ENCODE measurements at places on chromosomes 1 and 21.
A peak's percentile ranks its signal among the peaks of the same experiment; 100 is the strongest.

- no peak for DNase-seq
These were observed 344.2 kb downstream of the VAV3 start for GRCh38 chr1:107620753-107621152.

- DNase-seq = no peak
These were observed 45.2 kb downstream of the AK4 start for GRCh38 chr1:65193129-65193695.

- peak; percentile 65 for DNase-seq
These were observed 74.7 kb downstream of the HSPA13 start for GRCh38 chr21:14308234-14308633.

GRCh38 chr1:107609808-107610207, 355.2 kb downstream of the VAV3 start:
- DNase-seq = no peak

DNA sequence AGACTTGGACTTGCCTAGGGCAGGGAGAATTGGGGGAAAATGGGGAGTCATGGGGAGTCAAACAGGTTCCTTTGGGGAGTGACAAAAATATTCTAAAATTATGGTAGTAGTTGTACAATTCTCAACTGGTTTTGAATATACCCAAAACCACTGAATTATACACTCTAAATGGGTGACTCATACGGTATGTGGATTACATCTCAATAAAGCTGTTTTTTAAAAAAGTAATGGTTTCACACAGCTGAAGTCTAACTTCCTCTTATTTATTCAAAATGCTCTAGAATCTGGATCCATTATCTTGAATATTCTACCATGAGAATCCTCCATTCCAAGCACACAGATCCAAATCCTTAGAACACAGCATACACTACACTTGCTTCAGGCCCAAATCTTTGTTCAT, 11.1 kb downstream of the EIF4G3 start:
- peak; percentile 46 for DNase-seq
